ENCODE measurements at places on chromosomes 1 and 21. TPM values are rescaled to one million over a fixed set of nuclear protein-coding genes. Genes with fewer than 3 reads are reported as not detected.

Gene GPR137B
- 25.2 TPM for total RNA-seq

Gene SLAMF8
- not detected for total RNA-seq

Gene F13B
- not detected for total RNA-seq

Gene DAB1
- 1.2 TPM for total RNA-seq

Gene PTPRC
- total RNA-seq, result not detected

Gene HSD3B1
- total RNA-seq, result not detected

Gene ZNF644
- 77.9 TPM for total RNA-seq

Gene ANKRD65
- 10.9 TPM for total RNA-seq

Gene WDR4
- 19.9 TPM for total RNA-seq

Gene ACTL8
- total RNA-seq, result not detected

Gene SELP
- total RNA-seq, result 0.65 TPM

Gene TBX19
- total RNA-seq, result 2.6 TPM

Gene OR2T33
- not detected for total RNA-seq

Gene TFF2
- not detected for total RNA-seq

Gene SPRR2G
- not detected for total RNA-seq

Gene COL8A2
- total RNA-seq, result 10.5 TPM

Gene CLDN8
- 1.4 TPM for total RNA-seq

Gene LRRC40
- total RNA-seq, result 18.9 TPM

Gene TRAPPC10
- total RNA-seq, result 34.5 TPM

Gene FMO1
- total RNA-seq, result not detected

Gene IVNS1ABP
- total RNA-seq, result 166 TPM

Gene IFI6
- 500 TPM for total RNA-seq

Gene RGS18
- total RNA-seq, result not detected

Gene C8A
- not detected for total RNA-seq

Gene RPTN
- not detected for total RNA-seq

Gene ARHGEF10L
- 32.6 TPM for total RNA-seq

Gene KRTAP7-1
- total RNA-seq, result not detected

Gene SLC35F3
- total RNA-seq, result 0.25 TPM

Gene PEX14
- 31.4 TPM for total RNA-seq

Gene MX2
- 3.9 TPM for total RNA-seq

Gene CLCA4
- not detected for total RNA-seq

Gene VN1R5
- total RNA-seq, result not detected

Gene PLA2G2A
- total RNA-seq, result 5.0 TPM

Gene SPRR5
- not detected for total RNA-seq

Gene LIN9
- 7.5 TPM for total RNA-seq

Gene MYBPH
- not detected for total RNA-seq

Gene NFASC
- 0.72 TPM for total RNA-seq

Measured in mesothelial cell of epicardium (in vitro differentiated cells).